Cardiac atrium fibroblast (primary cell): ENCODE measurements at places on chromosomes 16 and 17. TPM values are rescaled to one million over a fixed set of nuclear protein-coding genes. Genes with fewer than 3 reads are reported as not detected.

The ABCC11 gene
- not detected in 2 replicates for total RNA-seq

The GJD3 gene
- total RNA-seq, result 1.3 TPM in 1 of 2 replicates, not detected in the other

The CCL23 gene
- not detected in 2 replicates for total RNA-seq

The ADAP2 gene
- total RNA-seq, result 0.49 and 0.54 TPM in 2 replicates

The BMERB1 gene
- 23.1 and 37.7 TPM in 2 replicates for total RNA-seq

The UTS2R gene
- total RNA-seq, result not detected in 2 replicates

The TMEM100 gene
- total RNA-seq, result 4.0 and 4.9 TPM in 2 replicates

The GLTPD2 gene
- total RNA-seq, result not detected in 2 replicates

The EXOC3L1 gene
- total RNA-seq, result 0.54 and 1.6 TPM in 2 replicates

The KRT39 gene
- not detected in 2 replicates for total RNA-seq

The INCA1 gene
- 0.54 TPM in 1 of 2 replicates, not detected in the other for total RNA-seq

The KRT17 gene
- total RNA-seq, result 0.54 and 0.65 TPM in 2 replicates

The ASIC2 gene
- not detected in 2 replicates for total RNA-seq

The MBTPS1 gene
- total RNA-seq, result 105 and 113 TPM in 2 replicates

The MED13 gene
- 20.6 and 22.7 TPM in 2 replicates for total RNA-seq

The LUC7L gene
- 29.8 and 30.0 TPM in 2 replicates for total RNA-seq
